Activated B cell treated with CpG ODN at 0.5 μM for 24 hours (primary cell): ENCODE measurements at places on chromosomes 11 and 22. TPM values are rescaled to one million over a fixed set of nuclear protein-coding genes. Genes with fewer than 3 reads are reported as not detected.
A peak's percentile ranks its signal among the peaks of the same experiment; 100 is the strongest.

POU2AF2 gene
- total RNA-seq = not detected in 2 replicates

DNA sequence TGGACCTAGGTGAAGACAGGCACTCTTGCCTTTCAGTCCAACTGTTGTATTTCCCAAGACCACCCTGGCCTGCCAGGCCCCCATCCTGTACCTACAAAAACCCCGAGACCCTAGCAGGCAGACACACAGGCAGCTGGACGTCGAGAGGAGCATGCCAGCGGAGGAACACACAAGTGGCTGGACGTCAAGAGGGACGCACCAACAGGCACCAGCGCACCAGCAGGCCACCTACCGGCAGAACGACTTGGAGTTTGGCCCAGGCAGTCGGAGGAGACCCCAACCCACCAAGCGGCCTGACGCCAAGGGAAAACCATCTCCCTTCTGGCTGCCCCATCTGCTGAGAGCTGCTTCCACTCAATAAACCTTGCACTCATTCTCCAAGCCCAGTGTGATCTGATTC, 1883.4 kb upstream of the RAG2 start:
- H3K27me3 ChIP-seq = no peaks in the 10 kb centered on the region
- H3K27ac ChIP-seq = no peak overlapping the region
- no peaks in the 10 kb centered on the region for H3K4me1 ChIP-seq
- no peak for DNase-seq

DNA sequence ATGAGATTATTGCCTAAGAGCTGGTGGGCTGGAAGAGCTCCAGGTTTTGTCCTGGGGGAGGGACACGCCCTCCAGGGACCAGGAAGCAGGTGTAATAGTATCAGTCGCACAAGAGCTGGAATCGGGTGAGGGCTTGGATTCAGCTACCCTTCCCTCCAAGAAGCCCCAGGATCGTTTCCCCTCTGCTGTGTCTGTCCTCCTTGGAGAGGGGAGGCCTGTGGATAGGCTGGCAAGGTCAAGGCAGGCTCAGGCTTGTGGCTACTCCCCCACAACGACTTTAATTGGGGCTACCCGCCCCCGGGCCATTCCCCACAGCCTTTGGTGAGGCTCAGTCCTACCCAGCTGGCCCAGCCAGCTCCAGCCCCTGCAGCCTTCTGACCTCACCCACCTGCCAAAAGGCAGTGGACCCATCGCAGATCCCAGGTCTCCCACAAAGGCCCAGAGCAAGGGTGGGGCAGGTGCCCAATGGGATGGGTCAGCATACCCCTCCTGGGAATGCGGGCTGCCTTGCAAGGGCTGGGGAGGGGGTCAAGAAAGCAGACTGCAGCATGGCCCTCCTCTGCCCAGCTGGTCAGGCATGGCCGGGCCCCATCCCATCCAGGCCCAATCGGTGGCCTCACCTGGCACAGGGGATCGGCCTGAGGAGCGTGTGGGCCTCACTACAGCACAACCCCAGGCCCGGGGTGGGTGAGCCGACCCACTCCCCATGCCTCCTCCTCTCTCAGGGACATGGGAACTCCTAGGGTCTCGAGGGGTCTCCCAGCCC, 1.0 kb downstream of the CTSD start:
- no peak for DNase-seq
- peak overlapping the region; percentile 67 for H3K4me3 ChIP-seq
- H3K27me3 ChIP-seq = no peaks in the 10 kb centered on the region
- peaks cover 3% of the 10 kb centered on the region for H3K36me3 ChIP-seq
- H3K27ac ChIP-seq = no peak overlapping the region

DNA sequence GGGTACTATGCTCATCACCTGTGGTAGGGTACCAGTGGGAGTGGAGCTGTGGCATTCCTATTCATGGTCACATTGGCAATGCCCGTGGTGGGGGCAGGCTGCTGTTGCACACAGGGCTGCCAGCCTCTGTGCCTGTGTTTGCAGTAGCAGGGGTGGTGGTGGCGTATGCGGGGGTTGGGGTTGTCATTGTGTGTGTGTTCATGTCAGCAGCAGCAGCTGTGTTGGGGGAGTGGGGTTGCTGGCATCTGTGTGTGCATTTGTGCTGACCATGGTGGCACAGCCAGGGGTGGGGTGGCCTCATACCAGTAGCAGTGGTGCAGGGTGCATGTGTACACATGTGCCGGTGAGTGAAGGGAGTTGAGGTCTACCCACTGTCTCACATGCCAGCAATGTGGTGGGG, 34.4 kb downstream of the TMEM225 start:
- no peak overlapping the region for H3K27ac ChIP-seq
- no peaks in the 10 kb centered on the region for H3K36me3 ChIP-seq
- DNase-seq = no peak

- H3K4me1 ChIP-seq = peaks cover 72% of the 10 kb centered on the region
- peaks cover 14% of the 10 kb centered on the region for H3K36me3 ChIP-seq
- H3K27ac ChIP-seq = peak overlapping the region; percentile 73
- no peaks in the 10 kb centered on the region for H3K27me3 ChIP-seq
- DNase-seq = no peak
These were observed 2.1 kb downstream of the ARAP1 start for GRCh38 chr11:72750086-72750485.

DNA sequence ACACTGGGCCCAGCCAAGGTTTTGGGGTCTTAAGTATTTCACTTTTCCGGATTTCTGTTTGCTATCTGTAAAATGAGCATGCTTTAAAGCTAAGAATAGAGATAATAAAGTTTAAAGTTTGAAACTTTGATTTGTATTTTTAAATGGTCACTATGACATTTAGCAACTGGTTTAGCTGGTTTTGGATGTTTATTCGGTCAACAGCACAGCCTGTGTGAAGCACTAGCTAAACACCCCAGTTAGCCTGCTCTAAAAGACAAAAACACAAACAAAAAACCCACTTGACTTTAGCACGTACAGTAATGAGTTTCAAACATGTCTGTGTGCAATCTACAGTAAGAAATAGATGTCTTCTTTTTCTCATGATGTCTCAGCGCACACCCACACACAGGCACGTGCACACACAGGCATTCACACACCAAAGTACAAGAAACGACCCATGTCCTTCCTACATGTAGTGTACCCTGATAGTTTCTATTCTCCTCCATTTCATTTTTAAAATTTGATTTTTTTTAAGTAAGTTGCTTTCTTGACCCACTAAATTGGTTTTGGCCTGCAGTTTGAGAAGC, 29.4 kb downstream of the SLC1A2 start:
- H3K27me3 ChIP-seq = peaks cover 3% of the 10 kb centered on the region
- H3K36me3 ChIP-seq = no peaks in the 10 kb centered on the region
- no peak overlapping the region for H3K27ac ChIP-seq
- H3K4me3 ChIP-seq = no peak overlapping the region
- no peak for DNase-seq

DNA sequence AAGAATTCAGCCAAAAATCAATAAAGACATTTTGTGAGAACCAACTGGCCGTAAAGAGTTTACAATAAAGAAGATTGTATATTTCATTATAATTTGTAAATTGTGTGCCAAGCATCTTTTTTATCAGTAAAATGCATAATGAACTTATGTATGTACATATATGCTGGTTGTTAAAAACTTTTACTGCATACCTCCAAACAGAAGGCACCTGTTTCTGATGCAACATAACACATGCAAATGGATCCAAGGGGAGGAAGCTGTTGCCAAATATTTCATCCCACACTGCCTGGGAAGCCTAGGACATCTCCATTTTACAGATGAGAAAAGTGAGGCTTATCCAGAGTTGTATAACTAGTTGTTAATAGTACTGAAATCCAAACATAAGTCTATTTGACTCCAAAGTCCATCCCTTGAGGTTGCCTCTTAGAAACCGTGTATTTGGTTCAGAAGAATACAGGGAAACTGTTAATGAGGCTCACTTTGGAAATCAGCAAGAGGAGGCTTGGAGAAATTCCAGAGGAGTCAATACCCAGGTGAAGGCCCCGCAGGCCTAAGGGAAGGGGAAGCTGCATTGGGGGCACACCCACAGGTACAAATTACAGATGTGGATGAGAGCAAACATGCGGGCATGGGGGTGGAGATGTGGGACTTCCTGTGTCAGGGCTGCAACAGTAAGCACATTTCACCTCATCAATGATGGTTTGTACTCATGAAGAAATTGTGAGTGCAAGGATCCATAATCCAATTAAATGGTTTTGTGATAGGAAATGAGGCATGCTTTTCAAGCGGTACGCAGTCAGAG, 51.1 kb downstream of the RCN1 start:
- H3K4me3 ChIP-seq = no peak overlapping the region
- no peak for DNase-seq
- H3K27ac ChIP-seq = no peak overlapping the region
- no peaks in the 10 kb centered on the region for H3K36me3 ChIP-seq
- peaks cover 2% of the 10 kb centered on the region for H3K27me3 ChIP-seq

DNA sequence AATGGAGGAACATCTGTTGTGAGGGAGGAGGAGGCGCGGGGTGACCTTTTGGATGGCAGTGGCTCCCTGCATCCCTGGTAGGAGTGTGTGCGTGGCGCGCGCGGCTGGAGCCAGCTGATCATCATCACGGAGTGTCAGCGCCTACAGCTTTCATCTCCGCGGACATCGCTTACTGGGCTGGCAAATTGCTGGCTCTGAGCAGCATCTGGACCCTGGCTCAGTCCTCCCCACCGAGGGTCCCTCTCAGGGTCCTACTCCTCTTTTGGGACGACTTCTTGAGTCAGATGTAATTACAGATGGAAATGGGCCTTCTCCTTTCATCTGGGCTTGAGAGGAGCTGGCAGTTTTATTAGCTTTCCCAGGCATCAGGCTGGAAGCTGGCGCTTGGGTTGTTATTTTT, 85.3 kb downstream of the CACNA1I start:
- no peaks in the 10 kb centered on the region for H3K36me3 ChIP-seq
- no peak overlapping the region for H3K27ac ChIP-seq
- H3K4me3 ChIP-seq = no peak overlapping the region
- no peak for DNase-seq
- peaks cover 42% of the 10 kb centered on the region for H3K27me3 ChIP-seq

- H3K4me3 ChIP-seq = no peak overlapping the region
- H3K4me1 ChIP-seq = no peaks in the 10 kb centered on the region
- no peaks in the 10 kb centered on the region for H3K36me3 ChIP-seq
- no peak overlapping the region for H3K27ac ChIP-seq
- H3K27me3 ChIP-seq = peaks cover 10% of the 10 kb centered on the region
These were observed 105.1 kb downstream of the CHST1 start for GRCh38 chr11:45560155-45560912.

DNA sequence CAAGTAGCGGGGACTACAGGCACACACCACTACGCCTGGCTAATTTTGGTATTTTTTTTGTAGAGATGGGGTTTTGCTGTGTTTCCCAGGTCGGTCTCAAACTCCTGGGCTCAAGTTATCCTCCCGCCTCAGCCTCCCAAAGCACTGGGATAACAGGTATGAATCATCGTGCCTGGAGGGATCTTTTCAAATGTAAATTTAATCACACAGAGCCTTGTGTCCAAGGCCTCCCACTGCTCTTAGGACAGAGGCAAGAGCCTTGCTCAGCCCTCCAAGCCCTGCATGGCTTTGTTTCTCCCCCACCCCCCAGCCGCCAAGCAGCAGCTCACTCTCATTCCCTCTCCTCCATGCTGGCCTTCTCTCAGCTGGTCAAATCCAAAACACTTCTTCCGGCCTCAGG, 75.3 kb upstream of the CREB3L1 start:
- H3K4me1 ChIP-seq = no peaks in the 10 kb centered on the region
- no peak overlapping the region for H3K27ac ChIP-seq
- DNase-seq = no peak
- no peaks in the 10 kb centered on the region for H3K36me3 ChIP-seq

GRCh38 chr11:60871378-60872061, 4.2 kb downstream of the ZP1 start:
- H3K27ac ChIP-seq = no peak overlapping the region
- H3K36me3 ChIP-seq = no peaks in the 10 kb centered on the region
- no peaks in the 10 kb centered on the region for H3K27me3 ChIP-seq
- no peak for DNase-seq
- H3K4me1 ChIP-seq = no peaks in the 10 kb centered on the region

- no peaks in the 10 kb centered on the region for H3K36me3 ChIP-seq
- H3K4me1 ChIP-seq = no peaks in the 10 kb centered on the region
- DNase-seq = no peak
- H3K27me3 ChIP-seq = peaks cover 4% of the 10 kb centered on the region
- H3K27ac ChIP-seq = no peak overlapping the region
These were observed 28.7 kb upstream of the WT1 start for GRCh38 chr11:32464078-32464477.

- peaks cover 3% of the 10 kb centered on the region for H3K36me3 ChIP-seq
- H3K27ac ChIP-seq = no peak overlapping the region
- peaks cover 36% of the 10 kb centered on the region for H3K4me1 ChIP-seq
- H3K27me3 ChIP-seq = no peaks in the 10 kb centered on the region
- H3K4me3 ChIP-seq = no peak overlapping the region
These were observed 63.2 kb upstream of the VPREB1 start for GRCh38 chr22:22181341-22181850.

- H3K27me3 ChIP-seq = peaks cover 9% of the 10 kb centered on the region
- H3K36me3 ChIP-seq = no peaks in the 10 kb centered on the region
- H3K4me1 ChIP-seq = no peaks in the 10 kb centered on the region
- no peak overlapping the region for H3K4me3 ChIP-seq
- H3K27ac ChIP-seq = no peak overlapping the region
These were observed 261.7 kb downstream of the TENM4 start for GRCh38 chr11:79179087-79179486.

DNA sequence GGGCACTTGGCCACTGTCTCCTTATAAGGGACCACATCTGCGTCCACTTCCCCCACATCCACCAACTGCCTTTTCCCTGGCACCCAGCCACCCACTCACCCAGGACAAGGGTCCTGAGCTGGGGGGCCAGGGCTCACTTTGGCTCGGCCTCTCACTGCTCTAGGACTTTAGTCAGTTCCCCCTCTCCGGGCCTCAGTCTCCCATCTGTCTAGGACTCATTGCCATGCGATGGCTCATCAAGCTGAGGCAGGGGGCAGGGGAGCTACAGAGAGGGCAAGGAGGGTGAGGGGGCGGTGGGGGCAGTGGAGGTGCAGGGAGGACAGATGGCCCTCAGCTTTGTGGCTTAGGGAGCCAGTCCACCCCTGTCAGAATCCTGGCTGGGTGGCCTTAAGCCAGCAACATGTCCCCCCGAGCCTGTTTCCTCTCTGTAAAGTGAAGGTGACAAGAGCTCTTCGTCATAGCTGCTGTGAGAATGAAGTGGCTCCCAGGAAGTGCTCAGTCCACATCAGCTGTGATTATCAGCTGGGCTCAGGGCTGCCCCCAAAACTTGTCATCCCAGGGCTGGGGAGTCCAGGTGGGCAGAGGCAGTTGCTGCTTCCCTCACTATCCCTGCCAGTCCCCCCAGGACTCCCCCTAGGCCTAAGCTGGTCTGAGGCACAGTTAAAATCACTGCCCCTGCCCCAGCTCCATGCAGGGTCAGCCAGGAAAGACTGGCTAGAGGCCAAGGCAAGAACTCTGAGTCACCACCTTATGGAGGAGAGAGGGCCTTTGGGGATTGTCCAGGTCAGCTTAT, 14.9 kb downstream of the RAC2 start:
- H3K27me3 ChIP-seq = no peaks in the 10 kb centered on the region
- H3K36me3 ChIP-seq = peaks cover 78% of the 10 kb centered on the region
- DNase-seq = no peak
- peaks cover 91% of the 10 kb centered on the region for H3K4me1 ChIP-seq

DNA sequence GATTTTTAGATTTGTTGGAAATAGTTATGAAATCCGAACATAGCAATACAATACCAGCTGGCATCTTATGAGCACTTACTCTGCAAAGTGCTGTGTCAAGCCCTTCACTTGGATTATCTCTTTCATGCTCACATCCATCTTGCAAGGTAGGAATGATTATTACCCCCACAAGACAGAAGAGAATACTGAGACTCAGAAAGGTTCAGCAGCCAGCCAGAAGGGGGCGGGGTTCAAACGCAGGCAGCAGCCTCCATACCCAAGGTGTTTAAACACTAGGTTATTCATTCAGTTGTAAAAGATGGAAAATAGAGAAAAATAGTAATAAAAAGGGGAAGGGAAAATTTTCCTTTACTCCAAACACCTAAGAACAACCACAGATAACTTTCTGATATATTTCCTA, 158.5 kb downstream of the CCDC34 start:
- peaks cover 2% of the 10 kb centered on the region for H3K27me3 ChIP-seq
- no peaks in the 10 kb centered on the region for H3K4me1 ChIP-seq
- no peak for DNase-seq
- H3K4me3 ChIP-seq = no peak overlapping the region
- H3K27ac ChIP-seq = no peak overlapping the region
- no peaks in the 10 kb centered on the region for H3K36me3 ChIP-seq
